AG09309 (cell line): ENCODE measurements at places on chromosomes 3 and 15.

GRCh38 chr3:33808559-33808958 lies 10.1 kb downstream of the PDCD6IP start:
- DNase-seq = no peak

- DNase-seq = no peak
Observed at GRCh38 chr3:27368831-27369607, at the start of gene NEK10. Gene NEK10, minus strand, starts transcription at chr3:27369383. Its CDS starts 16,501 bp downstream, at chr3:27352882.

DNA sequence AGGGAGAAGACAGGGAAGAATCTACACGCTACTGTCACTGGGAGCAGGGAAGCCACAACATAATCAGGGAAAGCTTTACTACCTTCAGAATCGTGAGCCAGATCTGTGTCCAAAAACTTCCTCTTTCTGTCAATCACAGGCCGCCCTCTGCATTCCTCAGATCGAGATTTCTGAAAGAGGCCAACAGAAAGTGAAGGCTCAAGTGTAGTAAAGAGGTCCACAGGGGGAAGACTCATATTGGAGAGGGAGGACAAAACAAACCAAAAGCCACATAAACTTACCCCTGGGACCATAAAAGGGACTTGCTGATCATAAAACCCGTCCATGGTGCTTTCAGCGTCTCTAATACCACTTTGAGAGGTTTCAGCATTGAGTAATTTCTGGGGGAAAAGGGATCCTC lies 3.3 kb downstream of the ETV5 start:
- no peak for DNase-seq

DNA sequence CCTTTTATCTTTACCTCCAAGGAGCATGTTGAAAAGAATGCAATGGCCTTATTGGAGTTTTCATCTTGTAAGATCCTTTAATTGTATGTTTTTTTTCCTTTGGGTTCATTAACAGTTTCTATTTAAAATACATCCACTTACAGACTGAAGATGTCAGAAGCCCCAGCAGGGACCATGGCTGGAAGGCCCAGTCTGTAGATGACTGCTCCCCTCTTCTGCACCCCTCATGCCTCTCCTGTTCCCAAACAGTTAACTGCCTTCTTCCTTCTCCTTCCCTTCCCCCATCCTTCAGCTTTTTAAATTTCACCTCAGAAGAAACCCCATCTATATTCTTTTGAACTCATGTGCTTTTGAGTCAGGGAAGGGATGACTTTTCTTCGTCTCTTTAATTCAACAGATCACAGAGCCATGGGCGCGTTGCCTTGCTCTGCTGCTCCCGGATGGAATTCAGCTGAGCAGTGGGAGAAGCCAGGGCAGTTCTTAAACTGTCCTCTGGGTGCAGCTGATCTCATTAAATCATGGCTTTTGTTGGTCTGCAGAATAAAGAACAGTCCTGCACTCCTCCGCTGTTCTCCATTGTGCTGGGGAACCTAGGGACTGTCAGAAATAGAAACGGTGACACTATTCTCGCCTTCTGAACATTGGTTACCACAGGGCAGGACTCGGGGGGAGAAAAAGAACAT lies 71.5 kb upstream of the EIF1B start:
- no peak for DNase-seq

- no peak for DNase-seq
Observed at GRCh38 chr3:69283913-69284611, 101.8 kb downstream of the FRMD4B start.

GRCh38 chr3:121667333-121667732 lies 6.6 kb upstream of the HCLS1 start:
- DNase-seq = no peak

DNA sequence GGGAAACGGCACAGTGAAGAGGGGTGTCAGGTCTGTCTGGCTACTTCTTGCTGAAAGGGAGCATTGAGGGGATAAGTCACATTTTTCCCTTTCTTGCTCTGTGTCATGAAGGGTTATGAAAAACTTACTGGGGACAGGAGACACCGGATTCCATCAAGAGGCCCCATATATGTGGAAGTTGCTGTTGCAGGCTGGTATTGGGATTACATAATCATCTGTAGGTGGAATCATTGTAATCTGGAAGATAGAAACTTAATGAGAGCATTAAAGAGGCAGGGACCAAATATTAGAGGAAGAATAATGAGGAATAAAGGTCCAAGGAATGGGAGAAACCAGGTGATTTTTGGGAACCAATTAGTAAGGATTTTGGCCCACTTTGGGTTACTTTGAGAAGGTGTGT lies 4.2 kb upstream of the TCAIM start:
- no peak for DNase-seq

GRCh38 chr15:58410353-58410752 lies 21.4 kb upstream of the LIPC start:
- peak; percentile 28 for DNase-seq

DNA sequence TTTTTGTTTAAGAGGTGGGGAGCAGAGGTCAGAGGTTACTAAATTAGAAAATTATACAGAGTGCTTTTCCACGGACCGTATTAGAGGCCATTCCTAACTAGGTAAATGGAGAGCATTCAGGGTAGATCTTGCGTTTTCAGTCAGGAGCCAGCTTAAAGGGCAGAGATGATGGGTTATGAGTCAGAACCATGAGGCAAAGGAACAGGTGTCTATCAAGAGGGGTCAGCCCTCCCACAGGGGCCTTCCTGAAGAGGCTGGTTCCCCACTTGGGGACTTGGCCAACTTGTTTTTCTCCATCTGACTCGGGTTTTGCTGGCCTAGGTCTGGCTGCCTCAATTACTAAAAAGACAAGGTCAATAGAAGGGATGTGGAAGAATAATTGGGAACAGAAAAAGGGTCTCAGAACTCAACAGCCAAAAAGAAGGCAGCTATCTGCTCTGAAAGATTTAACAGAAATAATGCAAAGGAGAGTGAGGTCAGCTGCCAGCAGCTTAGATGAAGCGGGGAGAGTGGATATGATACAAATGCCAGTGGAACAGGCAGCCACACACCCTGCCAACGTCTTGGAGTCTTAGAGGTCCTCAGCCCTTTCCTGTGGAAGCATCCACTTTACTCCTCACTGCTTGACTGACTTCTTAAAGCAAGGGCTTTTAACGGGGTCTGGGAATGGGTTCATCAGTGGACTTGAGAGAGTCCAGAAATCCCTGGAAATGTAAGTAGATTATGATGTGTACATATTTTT lies 17.6 kb downstream of the MTMR14 start:
- no peak for DNase-seq

DNA sequence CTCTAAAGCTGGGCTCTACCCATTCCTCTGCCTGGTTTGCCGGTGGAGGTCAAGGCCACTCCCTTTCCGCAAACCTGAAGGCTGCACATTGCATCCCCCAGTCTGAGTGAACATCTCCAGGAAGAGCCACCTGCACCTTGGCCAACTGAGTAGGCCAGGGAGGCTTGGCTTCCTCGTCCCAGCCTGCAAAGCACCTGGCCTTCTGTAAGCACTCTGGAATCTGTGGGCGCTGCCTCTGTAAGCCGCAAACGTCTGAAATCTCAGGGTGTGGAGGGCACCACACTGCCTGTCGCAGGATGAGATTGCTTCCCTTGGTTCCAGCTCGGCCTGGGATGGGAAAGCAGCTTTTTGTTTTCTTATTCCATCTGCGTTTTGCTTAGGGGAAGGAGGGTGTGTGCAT lies 81.3 kb downstream of the SEC22A start:
- no peak for DNase-seq

DNA sequence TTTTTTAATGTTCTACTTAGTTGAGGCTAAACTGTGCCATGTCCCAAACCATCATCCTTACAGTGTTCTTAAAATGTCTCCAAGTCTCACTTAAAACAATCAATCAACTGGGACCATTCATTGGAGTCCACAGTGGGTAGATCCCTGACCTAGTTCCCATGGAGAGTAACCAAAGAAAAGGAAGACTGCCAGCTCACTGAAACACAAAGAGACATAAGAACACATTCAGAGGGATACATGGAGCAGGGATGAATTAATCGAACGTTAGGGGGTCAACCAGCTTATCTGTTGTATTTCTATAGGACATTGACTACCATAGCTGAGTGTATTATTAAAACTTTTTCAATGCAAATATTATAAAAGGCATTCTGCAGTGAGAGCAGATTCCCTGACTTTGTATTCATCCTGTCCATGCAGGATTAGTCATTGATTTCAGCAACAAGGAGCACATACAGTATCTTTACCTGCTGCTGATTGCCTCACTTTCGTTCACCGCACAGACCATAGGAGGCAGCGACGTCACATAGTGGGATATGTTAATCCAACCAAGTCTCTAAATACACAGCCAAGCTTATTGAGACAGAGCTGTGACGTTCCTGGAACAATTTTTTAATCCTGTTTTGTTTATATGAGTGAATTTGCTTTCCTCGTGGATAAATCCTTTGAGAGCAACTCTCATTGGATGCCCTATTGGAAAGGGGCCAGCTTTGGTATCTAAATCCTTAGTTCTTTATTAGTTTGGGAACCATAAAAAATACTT lies 364.9 kb upstream of the RBMS3 start:
- DNase-seq = peak; percentile 23

- no peak for DNase-seq
Observed at GRCh38 chr3:99927671-99928457, 110.2 kb downstream of the CMSS1 start.

- no peak for DNase-seq
Observed at GRCh38 chr3:122908251-122908650, 113.4 kb downstream of the SLC49A4 start.

GRCh38 chr15:39413558-39413957 lies 167.3 kb upstream of the THBS1 start:
- DNase-seq = no peak

- DNase-seq = no peak
Observed at GRCh38 chr3:123767009-123767372, 117.1 kb downstream of the MYLK start.

GRCh38 chr3:33597257-33597689 lies 120.8 kb downstream of the CLASP2 start:
- DNase-seq = no peak

GRCh38 chr3:194462936-194463335 lies 23.9 kb downstream of the ATP13A3 start:
- DNase-seq = no peak

GRCh38 chr3:153026026-153026425 lies 136.0 kb upstream of the RAP2B start:
- DNase-seq = no peak

GRCh38 chr15:59553879-59554735 lies 57.5 kb upstream of the GCNT3 start:
- DNase-seq = peak; percentile 23

GRCh38 chr15:51864408-51865056 lies 35.1 kb downstream of the TMOD3 start:
- peak; percentile 32 for DNase-seq

- no peak for DNase-seq
Observed at GRCh38 chr3:49772703-49773102, 13.6 kb downstream of the IP6K1 start.

- no peak for DNase-seq
Observed at GRCh38 chr3:47427866-47428265, 47.0 kb downstream of the PTPN23 start.

DNA sequence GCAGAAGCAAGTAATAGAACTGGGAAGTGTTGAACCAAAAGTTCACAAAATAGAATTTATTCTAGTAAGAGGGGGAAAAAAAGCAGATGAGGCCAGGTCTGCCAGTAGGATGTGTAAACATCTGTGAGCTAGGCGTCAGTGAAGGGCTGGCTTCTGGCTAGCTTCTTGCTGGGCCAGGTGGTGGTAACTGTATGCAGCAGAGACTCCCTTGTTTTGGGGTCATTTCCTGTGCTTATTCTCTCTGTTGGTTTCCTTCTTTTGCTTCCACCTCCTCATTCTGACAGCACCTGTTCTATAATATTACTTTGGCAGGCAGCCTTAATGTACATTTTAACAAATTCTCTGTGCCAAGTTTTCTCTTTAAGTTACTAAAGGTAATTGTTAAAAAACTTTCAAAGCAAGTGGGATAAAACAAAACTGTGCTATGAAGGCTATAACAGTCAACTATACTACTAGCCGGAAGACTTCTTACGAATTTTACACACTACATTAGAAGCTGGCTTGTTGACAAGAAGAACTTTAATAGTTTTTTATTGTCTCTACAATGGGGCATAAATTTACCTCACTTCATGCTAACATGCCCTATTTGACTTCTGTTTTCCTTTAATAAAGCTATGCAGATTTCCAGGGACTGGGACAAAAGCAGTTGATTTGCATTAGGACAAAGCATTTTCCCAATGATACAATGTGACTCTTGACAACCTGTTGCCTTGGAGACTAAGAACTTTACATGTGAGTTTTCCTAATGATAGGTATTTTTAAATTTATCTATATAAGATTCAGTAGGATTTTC lies 318.8 kb upstream of the NAALADL2 start:
- no peak for DNase-seq

DNA sequence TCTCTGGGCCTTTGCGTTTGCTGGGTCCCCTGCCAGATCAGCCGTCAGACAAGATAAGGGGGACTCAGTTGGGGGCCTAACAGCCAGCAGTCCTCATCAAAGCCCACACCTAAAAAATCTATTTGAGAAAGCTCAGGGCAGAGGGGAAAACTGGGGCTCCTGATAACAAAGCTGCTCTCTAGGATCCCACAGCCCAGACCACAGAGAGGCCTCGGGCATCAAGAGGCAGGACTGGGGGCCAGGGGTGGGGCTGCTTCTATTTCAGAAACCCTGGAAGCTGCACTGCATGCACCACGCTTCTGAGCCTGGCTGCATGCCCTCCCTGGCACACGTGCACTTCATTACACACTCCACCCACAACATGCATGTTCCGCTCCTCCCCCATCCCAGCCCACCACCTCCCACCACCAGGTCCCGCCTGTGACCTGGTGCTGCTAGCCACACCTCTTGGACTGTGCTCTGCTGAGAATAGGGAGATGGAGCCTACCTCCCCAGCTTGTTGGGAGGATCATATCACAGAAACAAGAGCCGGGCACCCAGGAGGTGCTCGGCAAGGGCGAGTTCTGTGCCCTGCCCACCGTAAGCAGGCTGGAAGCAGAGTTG lies 26.6 kb downstream of the FBLN2 start:
- DNase-seq = no peak

DNA sequence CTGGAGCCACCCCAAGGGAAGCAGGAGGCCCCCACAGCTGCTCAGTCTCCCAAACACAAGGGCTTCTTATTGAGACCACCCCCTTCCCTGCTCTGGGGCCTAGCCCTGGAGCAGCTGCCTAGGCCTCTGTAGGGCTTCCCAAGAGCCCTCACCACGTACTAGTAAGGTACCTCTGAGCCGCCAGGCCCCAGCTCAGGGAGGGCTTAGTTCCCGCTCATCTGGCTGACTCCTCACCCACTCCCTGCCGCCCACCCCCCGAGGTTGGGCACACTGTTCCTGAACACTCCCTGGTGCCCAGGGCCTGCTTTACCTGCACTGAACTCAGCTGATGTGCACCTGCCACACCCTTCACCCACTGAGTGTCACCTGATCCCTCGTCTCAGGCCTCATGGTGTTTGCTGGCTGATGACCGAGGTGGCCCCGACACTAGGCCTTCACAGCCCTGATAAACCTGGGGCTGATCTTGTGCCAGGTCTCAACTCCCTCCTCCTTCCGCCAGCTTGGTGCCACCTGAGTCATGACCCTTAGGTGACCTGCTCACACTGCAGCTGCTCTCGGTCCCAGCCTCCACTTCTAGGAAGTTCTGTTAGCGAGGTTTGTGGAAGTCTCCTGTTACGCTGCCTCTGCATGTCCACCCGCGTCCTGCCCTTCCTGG lies 18.0 kb upstream of the SPTBN5 start:
- no peak for DNase-seq

- no peak for DNase-seq
Observed at GRCh38 chr3:159964166-159964973, 24.3 kb upstream of the IL12A start.
